HT-29 (cell line): ENCODE measurements at places on chromosomes 4 and X. TPM values are rescaled to one million over a fixed set of nuclear protein-coding genes. Genes with fewer than 3 reads are reported as not detected.

DNA sequence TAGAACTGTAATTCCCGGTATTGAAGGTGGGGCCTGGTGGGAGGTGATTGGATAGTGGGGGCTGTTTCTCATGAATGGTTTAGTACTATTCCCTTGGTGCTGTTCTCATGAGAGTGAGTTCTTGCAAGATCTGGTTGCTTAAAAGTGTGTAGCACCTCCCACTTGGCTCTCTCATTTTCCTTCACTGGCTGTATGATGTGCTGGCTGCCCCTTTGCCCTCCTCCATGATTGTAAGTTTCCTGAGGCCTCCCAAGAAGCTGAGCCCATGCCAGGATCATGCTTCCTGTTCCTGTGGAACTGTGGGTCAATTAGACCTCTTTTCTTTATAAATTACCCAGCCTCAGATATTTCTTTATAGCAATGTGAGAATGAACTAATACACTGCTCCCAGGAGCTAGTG is 8.7 kb downstream of the ANXA10 start:
- no peak for DNase-seq

GRCh38 chrX:137482136-137482535 is 83.8 kb upstream of the ZIC3 start:
- DNase-seq, result no peak

- DNase-seq, result no peak
Observed at GRCh38 chr4:39054497-39054896, 7.5 kb upstream of the KLHL5 start.

- no peak for DNase-seq
Observed at GRCh38 chr4:113591982-113592381, 169.6 kb downstream of the CAMK2D start.

DNA sequence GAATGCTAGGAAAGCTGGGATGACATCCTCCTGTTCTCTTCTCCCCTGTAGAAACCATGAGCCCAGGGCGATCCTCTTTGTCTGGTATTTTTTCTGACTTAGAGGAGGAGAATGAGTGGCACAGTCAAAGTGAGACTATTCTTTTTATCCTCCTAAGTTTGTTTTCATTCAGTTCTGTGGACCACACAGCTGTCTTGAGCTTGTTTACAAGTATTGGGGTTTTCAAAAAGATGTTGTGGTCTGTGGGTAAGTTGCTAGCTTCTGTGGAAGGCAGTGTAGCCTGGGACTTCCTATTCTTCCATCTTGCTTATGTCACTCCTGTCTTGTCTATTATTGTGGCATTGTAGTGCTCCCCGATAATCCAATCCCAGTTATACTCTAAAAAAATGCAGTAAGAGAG is 223.0 kb downstream of the PAPSS1 start:
- no peak for DNase-seq

- peak; percentile 26 for DNase-seq
Observed at GRCh38 chr4:122205687-122206086, 53.6 kb downstream of the BLTP1 start.

GRCh38 chr4:173736840-173737239 is 206.8 kb upstream of the HAND2 start:
- DNase-seq, result no peak

Gene CENPVL2
- total RNA-seq, result not detected in 2 replicates

Gene NUP62CL
- 44.2 and 46.7 TPM in 2 replicates for total RNA-seq

Gene TMEM255A
- total RNA-seq, result not detected in 2 replicates

Gene BEX5
- not detected in 2 replicates for total RNA-seq

Gene RAB33A
- total RNA-seq, result not detected in 2 replicates
